ENCODE measurements at places on chromosomes 5 and 9.

- DNase-seq = no peak
Measured at GRCh38 chr9:68437785-68438184, 81.4 kb downstream of the PGM5 start.

DNA sequence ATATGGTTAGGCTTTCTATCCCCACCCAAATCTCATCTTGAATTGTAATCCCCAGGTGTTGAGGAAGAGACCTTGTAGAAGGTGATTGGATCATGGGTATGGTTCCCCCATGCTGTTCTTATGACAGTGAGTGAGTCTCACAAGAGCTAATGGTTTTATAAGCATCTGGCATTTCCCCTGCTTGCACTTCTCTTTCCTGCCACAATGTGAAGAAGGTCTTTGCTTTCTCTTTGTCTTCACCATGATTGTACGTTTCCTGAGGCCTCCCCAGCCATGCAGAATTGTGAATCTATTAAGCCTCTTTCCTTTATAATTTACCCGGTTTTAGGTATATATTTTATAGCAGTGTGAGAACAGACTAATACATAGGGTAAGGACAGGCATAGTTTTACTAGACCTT, 334.5 kb downstream of the TLR4 start:
- DNase-seq = no peak

DNA sequence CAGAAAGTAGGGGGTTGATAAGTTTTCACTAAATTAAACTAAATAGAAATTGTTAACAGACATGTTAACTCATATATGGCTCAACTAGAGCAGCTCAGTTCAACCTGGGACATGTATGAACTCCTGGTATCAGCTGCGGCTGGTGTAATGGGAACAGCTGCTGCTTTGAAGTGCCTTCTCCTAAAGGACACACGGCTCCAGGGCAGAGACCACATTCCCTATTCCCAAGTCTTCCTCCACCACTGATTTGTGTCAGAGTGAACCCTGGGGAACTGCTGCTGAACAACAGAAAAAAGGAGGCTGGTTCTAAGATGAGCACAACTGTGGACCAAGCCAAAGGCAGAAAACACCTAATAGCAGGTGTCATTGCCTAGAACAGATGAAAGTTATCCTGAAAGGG, 71.1 kb downstream of the MAPKAP1 start:
- no peak for DNase-seq

GRCh38 chr9:111948951-111949350, 52.3 kb downstream of the UGCG start:
- DNase-seq = no peak

DNA sequence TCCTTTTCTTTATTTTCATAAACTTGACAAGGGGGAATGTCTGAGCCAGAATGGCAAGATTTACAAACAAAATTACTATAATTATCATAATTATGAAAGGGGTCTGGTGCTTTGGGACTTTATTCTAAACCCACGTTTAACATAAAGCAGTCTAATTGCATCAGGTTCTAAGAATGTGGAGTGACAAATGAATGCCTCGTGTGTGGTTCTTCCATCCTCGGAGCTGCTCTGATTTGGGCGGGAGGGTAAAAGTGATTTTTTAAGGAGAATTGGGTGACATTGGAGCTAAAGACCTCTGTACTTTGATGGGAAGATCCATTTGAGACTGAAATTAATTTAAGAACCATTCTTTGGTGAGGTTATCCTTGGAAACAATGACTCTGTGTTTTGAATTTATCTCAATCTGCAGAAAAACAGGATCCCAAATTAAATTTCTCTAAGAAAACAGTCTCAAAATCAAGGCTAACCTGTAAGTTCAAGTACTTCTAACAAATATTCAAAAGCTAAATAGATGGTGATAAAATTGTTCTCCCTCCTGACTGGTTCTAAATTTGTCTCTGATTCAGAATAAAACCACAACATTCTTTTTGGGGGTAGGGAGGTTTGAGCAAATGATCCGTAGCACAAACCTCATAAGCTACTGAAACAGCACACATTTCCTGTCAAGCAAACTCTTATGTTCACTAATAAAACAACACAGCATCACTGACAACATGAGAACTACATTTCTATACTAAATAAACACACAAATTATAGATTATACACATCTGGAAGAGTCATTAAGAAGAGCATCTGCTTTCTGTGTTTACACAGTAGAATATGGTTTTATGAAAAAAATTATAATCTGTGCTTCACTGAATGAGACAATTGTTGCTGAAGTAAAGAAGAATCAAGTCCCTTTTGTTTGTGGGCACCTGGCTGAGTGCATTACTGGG, 85.5 kb downstream of the DCP2 start:
- DNase-seq = no peak

- no peak for DNase-seq
Measured at GRCh38 chr5:140631831-140632365, 1.1 kb downstream of the CD14 start.

- DNase-seq = no peak
Measured at GRCh38 chr5:10018201-10019069, 231.3 kb downstream of the ATPSCKMT start.

- no peak for DNase-seq
Measured at GRCh38 chr5:44659334-44659733, 149.4 kb upstream of the MRPS30 start.

- DNase-seq = no peak
Measured at GRCh38 chr5:116583085-116583861, 8.7 kb upstream of the SEMA6A start.

DNA sequence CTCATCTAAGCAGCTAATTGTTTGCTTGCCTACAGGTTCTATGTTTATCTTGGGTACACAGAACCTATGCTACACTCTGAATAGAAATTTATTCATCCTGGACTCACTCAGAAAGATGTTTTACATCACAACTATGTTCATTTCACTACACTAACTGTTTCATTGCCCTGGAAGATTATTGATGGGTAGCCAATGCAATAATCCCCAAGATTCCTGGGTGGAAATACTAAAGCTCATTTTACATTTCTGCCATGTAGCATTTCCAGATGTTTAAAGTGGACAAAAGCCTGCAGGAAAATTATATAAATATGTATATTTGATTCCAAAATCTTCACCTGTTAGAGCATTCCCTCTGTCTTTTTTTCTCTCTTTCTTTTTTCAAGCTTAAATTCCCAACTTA, 51.9 kb upstream of the IL7R start:
- DNase-seq = no peak

DNA sequence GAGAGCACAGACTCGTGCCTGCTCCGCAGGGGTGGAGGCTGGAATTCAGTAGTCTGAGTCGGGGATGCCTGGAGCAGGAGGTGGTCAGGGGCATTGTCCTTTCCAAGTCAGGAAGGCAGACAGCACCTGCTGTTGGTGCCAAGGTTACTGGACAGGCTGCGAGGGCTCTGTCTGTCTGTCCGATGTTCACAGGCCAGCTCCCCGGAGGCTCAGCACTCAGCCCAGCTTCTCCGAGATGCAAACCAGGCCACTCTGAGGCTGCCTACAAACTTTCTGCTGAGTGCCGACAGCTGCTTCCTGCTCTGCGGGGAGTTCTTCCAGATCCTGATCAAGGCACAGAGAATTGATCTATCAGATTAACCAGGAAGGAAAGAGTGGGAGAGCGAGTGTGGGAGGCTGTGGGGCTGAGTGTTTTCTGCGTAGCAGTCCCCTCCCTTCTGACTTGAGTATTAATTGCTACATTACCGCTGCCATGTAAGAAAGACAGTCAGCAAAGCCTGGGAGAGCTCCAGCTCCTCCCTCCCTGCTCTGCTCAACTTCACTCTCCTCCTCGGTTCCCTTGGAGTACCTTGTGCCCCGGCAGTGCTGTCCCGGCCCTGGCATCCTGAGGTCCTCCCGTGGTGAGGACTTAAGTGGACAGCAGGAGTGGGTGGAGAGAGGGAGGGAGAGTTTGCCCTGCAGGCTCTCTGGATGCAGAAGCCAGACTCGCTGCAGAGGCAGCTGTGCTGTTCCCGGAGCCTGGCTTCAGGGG, 36.0 kb downstream of the KCNMB1 start:
- no peak for DNase-seq

DNA sequence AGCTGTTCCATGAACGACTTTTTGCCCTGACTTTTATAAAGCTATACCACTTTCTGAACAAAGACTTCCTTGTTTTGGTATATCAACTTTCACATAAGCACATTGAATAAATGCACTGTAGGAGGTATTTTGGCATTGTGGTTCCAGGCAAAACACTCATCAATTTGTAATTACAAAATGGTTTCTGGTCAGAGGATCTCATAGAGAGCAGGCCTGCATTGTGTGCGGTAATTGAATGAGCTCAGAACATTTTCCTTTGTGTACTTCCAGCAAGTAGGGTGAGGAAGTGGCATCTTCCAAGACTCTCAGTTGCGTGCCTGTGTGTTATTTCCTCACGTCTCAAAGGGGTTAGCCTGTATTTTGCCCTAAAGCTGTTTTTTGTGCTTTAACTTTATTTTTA, 89.2 kb downstream of the PDE6A start:
- DNase-seq = no peak

DNA sequence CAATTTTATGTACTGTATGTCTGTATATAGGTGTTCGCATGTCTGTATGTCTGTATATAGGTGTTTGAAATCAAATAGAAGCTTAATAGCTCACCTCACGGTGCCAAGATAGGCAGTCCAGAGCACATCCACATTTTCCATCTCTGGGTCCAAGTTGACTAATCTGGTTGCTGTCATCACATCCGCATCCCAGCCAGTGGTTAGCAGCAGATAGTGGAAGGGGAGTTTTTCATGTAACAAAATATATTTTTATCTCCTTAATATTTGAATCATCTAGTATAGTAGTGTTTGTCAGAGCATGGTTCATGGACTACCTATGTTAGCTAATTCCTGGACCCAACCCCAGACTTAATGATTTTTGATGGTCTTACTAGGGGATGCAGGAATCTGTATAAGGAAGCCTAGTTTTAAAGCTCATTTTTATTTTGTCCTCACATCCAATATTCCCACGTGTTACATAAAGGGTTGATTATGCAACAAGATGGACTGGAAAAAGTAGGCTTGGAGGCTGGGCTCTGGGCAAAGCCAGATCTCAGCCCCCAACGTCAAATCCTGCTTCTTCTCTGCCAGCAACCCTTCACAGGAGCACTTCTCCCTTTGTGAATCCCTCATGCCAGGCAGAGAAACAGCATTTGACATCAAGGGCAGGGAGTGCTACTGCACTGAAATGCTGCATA, 219.7 kb downstream of the ZSWIM6 start:
- DNase-seq = no peak

GRCh38 chr5:10315201-10315600, 7.5 kb upstream of the CMBL start:
- no peak for DNase-seq

DNA sequence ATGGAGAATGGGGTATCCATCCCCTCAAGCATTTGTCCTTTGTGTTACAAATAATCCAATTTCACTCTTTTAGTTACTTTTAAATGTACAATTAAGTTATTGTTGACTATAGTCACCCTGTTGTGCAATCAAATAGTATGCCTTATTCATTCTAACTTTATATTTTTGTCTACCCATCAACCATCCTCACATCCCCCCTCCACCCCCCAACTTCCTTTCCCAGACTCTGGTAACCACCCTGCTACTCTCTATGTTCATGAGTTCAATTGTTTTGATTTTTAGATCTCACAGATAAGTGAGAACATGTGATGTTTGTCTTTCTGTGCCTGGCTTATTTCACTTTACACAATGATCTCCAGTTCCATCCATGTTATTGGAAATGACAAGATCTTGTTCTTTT, 15.4 kb upstream of the RANBP17 start:
- no peak for DNase-seq

DNA sequence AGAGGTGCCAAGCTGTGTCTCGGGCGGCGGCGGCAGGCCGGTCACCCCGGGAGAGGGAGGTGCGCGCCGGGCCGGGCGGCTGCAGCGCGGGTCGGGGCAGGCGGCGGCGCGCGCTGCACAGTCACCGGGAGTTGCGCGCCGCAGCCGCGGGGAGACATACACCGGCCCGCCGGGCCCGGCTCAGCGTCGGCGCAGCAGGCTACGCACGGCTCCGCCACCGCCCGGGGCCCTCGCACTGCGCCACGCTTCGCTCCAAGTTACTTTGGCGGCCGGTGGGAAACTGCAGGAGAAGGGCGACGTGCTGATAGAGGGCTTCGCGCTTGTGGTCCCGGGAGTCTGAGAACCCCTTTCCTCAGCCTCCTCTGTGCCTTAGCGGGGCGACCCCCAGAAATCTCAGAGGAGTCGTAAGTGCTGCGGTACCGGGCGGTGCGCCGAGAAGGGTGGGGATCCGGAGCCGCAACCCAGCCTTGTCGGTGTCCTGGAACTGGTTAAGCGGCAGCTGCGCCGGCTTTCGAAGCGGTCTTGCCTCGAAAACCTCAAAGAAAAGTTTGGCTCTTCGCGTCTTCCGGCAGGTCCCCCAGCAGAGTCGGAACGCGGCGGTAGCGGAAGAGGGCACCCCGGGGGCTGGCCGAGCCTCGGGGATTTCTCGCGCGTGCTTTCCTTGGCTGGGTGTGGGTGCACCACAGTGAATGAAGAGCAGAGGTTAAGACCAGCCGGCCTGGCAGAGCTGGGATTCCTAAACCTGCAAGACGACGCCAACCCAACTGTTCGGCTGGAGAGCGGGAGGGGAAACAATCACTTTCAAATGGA, at the start of gene EFNA5:
TSS of gene EFNA5 (minus strand) at position 6 of the 810 bp plus-strand sequence.
- DNase-seq = peak; percentile 83

DNA sequence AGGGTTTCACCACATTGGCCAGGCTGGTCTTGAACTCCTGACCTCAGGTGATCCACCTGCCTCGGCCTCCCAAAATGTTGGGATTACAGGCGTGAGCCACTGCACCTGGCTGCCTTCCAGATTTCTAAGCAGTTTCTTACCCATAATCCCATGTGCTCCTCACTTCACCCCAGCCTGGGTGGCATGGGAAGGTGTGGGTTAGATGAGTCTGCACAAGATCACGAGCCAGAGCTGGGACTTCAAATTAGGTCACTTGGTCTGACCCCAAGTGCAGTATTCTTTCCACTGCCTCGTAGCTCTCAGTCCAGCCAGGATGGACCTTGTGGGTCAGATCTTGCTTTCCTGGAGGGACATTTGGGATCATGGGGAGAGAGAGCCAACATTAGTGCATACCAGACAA, 37.5 kb upstream of the STRBP start:
- no peak for DNase-seq

DNA sequence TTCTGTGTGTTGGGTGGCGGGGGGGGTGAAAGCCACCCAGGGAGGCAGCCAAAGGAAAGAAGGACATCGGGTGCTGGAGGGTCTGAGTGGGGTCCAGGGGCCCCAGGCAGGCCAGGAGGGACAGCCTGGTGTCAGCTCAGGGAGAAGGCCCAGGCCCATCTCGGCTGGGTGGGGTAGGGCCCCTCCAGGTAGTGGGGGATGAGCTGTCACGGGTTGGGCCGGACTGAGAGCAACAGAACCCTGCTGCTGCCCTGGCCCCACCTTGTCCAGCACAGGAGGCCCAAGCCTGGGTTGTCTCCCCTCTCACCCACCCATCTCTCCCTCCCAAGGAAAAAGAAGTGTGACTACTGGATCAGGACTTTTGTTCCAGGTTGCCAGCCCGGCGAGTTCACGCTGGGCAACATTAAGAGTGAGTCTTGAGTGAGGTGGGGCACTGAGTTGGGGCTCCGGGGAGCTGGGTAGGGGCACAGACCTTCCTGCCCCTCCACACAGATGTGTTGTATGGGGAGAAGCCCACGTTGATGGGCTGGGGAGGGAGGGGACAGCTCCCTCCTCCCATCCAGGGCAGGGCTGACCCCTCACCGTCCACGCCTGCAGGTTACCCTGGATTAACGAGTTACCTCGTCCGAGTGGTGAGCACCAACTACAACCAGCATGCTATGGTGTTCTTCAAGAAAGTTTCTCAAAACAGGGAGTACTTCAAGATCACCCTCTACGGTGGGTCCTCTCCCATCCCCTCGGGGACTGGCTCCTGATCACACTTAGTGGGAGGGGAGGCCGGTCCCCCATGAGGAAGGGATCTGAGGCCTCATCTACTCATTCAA, 2.3 kb downstream of the LCN2 start:
- peak; percentile 59 for DNase-seq

Measured in suprapubic skin (tissue), 4 donors.